ENCODE measurements at places on chromosomes 2 and 18. TPM values are rescaled to one million over a fixed set of nuclear protein-coding genes. Genes with fewer than 3 reads are reported as not detected.

The ELOA2 gene
- not detected for total RNA-seq

The DNAH7 gene
- 20.0 TPM for total RNA-seq

The RAB27B gene
- 21.5 TPM for total RNA-seq

The KCNG2 gene
- 0.80 TPM for total RNA-seq

The RAB6C gene
- total RNA-seq = not detected

The UGT1A8 gene
- total RNA-seq = 0.26 TPM

The TSPYL6 gene
- not detected for total RNA-seq

The DCDC2C gene
- total RNA-seq = not detected
